Stimulated activated CD8-positive, alpha-beta memory T cell treated with anti-CD3 and anti-CD28 coated beads, Interleukin-7, amount 100 ng/mL, for 4 hours (primary cell): ENCODE measurements at places on chromosomes 6 and 20.

DNA sequence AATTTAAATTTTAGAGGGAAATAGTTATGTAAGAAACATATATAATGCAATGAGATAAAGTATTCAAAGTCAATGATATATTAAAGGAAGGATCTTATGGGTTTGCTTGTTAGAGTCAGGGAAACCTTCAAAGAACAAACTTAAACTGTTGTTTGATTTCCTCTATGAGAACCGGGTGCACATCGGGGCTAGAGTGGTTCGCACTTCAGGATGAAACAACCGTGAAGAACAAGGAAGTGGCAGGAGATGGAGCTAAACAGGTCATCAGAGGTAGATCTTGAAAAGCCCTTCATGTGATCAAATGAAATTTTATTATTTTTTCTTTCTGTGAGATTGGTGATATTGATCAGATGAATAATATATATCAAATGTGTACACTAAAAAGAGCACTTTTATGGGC is 951.9 kb upstream of the FLRT3 start:
- DNase-seq: no peak

DNA sequence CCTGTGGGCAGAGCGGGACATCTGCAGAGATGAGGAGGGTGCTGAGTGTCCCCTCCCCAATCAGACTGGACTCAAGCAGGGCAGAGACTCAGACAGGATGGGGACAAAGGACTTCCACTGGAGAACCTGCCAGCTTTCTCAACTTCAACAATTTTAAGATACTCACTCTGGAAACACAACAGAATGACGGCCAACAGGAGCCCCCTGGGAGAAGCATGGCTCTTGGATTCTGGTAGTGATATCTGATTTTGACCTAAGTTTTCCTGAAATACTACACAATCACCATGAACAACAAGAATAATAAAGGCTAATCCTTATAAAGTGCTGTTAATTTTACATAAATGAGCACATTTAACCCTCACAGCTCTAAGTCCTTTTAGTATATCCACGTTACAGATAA is 83.5 kb upstream of the PLEKHG1 start:
- no peak for DNase-seq

DNA sequence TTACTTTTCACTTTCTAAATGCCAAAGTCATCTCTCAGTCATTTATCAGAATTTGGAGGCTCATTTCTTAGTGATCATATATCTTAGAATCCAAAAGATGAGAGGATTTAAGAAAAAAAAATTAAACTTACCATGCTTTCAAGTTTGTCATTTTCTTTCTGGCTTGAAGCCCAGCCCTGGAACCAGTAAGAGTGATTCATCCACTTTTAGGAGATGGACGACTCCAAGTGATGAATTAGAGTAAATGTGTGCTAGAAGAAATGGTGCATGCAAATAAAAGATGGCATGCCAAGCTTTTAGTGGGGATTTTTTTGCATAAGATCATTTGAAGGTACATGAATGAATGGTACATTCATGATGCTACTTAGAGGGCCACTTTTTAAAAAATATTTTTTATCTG is 20.1 kb downstream of the PLCB1 start:
- DNase-seq: no peak

DNA sequence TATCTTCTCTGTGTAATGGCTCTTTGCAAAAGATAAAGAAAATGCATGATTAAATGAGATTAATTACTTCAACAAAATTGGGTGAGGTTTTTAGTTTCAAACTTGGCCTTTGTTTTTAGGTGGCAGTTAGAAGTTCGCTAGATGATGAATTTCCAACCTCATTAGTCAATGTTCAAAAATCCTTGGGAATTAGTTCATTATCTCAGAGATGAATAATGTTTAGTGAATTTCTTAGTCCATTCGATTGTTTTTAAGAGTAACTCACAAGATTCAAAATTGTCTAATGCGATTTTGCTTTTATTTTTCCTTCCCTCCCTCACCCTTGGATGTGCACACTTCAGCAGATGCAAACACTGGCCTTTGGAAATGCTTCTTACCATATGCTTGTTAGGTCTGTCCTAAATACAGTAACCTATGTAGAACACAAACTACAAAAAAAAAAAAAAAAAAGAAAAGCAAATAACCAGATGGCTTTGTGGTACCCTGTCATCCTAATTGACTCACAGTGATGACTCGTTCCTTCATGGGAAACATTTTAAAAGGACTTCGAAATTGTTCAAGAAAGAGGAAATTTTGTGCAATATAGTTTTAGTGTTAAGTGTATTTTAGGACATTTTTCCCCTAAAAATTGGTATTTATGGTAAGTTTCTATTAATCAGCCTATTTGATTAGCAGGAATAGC is 66.7 kb downstream of the FAM229B start:
- DNase-seq: no peak

DNA sequence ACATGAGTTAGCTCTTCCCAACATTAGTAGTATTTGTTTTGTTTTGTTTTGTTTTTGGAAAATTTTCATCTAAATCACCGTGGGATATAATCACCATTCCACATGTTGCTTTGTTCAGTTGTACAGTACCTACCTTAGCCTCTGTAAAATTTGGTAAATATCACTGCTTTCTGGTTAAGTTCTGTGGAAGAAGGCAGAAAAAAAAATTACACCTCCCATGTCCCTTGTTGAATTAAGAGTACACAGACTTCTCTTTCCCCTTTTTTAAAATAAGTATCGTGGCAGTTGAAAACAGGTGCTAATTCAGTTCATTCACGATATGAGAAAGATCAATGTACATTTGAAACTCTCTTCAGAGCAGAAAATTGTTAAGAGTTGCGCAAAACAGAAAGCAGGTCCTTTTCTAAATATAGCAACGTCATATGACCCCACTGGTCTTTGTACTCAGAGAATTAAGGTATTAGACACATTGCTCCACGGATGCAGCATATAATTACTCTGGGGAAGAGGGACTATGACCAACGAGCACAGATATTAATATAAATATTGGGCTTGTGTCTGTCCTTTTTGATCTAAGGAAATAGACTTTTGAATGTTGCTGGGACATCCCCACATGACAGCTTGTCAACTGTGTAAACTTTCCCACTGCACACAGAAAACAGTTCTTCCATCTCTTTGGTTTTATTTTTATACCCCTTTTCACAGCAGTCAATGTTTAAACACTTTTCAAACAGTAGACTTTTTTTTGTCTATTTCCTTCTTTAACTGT is 58.6 kb upstream of the ZNF217 start:
- no peak for DNase-seq

- DNase-seq: no peak
Observed at GRCh38 chr6:119974430-119975159, 625.0 kb upstream of the MAN1A1 start.

DNA sequence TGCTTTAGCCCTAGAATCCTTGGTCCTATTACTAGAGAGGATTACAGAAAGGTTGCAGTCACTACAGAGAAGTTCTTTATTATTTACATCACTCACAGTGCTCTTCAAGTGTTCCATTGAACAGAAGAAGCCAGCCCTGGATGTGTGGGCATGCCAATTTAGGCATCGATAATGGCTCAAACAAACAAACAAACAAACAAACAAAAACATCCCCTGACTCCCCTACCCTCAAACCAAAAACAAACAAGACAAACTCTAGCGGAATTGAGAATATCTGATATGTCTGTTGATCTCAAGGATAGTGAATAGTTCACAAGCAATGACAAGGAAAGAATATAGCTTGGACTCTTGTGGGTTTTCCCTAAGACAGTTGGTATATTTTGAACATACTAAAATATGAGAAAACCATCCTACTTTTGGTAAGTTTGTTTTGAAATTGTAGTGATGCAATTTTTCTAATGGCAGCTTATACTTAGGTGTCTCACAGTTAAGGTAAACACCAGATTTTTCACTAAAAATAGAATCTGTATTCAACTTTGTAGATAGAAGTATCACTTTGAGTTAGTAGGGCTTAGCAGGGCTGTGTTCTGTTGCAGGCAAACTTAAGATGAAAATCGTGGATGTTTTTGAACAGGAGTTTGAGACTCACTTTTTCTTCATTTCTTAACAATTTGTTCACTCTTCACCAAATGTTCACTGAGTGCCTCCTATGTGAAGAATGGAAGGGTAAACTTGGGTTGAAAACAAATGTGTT is 92.8 kb upstream of the FAM184A start:
- DNase-seq: no peak

DNA sequence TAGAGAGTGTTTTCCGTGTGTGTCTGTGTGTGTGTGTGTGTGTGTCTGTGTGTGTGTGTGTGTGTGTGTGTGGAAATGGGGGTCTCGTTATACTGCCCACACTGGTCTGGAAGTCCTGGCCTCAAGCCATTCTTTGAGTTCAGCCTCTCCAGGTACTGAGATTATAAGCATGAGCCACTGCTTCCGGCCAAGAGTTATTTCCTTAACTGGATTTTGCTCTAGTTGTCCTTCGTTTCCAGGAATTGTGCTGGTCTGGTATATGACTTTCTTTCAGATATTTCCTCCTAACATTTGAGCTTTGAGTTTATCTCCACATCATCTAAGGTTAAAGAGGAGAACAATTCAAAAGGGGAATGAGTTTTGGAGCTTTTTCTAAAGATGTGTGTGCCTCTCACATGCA is 124.8 kb downstream of the SH3BGRL2 start:
- DNase-seq: no peak

GRCh38 chr6:129642322-129642721 is 67.7 kb downstream of the ARHGAP18 start:
- DNase-seq: no peak

DNA sequence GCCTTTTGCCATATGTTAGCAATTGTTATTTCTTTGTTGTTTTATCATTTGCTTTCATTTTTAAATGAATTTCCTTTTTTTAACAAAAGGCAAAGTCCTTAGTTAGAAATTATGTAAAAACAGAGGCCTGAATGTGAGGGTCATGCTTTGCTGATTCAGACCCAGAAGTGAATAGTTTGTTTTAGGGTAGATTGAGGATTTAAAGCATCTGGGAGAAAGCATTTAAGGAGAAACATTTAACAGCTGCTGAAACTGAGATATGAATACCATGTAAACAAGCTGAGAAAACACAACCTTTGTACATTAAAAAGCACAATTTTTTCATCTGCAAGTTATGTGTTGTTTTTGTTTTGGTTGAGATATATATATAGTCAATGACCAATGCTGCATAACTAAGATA is 8.0 kb downstream of the HTR1B start:
- no peak for DNase-seq

DNA sequence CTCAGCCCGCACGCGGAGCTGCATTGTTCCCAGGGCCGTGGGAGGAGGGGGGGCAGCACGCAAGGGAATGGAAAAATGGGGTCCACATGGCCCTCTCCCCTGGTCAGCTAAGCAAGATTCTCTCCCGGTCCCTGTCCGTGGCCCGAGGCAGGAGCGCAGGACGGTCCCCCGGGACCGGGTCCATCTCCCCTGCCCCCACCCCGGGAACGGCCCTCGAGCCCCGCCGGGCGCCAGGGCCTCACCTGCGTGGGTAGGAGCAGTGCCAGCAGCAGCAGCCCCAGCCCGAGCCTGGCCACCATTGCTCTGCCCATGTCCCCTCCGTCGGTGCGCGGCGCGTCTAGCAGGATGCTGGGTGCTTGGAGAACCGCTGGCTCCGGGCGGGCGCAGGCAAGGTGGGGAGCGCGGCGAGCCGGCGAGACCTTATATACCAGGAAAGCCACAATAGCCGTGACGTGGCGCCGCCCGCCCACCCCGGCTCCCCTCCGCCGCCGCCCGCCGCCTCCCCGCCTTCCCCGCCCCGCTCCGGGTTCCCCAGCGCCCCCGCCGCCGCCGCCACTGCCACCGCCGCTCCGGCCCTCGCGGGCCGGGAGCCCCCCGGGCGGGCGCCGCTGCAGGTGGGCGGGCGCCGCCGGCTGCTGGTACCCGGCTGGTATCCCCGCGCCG is at the start of gene CD24:
Gene CD24, minus strand, starts transcription at position 394 of the 663 bp plus-strand sequence. Its CDS starts 83 bp downstream, at position 311.
- DNase-seq: peak; percentile 35

DNA sequence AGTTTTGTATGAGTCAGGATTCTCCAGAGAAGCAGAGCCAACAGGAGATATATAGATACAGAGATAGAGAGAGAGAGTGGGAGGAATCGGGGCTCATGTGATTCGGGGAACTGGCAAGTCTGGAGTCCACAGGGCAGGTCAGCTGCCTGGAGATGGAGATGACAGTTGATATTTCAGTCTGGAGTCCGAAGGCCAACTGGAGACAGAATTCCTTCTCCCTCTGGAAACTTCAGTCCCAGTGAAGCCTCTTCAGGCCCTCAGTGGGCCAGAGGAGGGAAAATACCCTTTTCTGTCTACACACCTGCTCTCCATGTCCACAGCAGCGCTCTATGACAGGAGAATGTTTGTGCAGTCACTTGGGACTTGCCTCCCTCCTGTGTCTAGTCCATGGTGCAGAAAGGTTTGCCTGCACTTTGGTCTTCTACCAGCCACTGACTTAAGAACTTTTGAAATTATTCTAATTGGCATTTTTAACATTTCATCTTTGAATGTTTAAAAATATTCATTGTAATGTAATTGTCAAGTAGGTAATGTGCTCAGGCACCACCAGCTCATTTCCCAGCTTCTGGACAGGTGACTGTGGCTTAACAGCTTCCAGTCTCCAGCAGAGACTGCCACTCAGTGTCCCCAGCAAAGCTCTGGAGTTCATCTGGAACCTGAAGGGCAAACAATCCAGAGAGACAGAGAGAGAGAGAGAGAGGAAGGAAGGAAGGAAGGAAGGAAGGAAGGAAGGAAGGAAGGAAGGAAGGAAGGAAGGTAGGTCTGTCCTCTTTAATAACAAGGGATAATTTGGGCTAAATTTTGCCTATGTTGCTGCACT is 43.8 kb upstream of the AFDN start:
- DNase-seq: no peak

DNA sequence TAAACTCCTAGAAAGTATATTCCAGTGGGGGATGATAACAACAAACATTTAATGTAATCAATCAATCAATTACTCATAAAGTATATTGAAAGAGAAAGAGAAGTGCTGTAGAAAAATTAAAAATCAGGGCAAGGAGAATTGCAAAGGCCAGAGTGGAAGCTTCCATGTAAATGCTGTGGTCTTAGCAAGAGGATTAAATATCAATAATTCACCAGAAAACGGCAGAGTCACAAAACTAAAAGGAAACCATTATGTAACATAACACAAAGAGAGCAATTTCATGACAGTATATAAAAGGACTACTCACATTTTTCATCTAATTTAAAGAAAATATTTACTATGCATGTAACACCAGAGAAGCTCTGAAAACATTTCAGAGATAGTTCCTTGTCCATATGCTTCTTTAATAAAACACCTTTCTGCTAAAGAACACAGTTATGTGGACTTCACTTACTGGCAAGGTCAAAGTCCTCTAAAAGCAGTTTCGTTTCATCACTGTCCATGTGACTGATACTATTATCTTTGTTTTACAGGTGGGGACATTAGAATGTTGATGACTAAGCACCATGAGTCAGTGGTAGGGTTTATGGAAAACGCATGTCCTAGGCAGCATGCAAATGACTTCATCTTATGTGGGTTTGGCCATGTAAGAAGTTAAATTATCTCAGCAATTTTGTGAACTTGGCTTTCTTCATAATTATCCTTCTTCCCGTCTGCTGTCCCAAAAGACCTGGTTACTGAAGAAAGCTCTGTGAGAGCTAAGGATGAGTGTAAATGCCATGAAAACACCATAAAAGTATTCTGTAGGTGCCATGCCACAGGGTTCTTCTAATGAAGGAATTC is 185.8 kb upstream of the TENT5A start:
- no peak for DNase-seq

DNA sequence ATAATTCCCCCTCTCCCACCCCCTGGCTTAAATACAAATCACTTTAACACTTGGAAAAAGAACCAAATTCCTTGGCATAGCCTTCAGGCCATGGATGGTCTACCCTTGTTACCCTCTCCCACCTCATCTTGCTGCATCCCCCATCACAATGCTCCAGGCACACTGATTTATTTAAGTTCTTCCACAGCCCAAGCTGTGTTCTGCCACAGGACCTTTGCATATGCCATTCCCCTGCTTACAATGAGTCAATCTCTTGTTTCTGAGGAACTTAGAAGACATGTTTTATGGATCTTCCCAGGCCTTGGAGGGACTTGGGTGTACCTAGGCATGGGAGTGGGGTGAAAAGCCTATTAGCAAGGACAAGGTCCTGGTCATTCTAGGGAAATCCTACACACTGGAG is 6.2 kb upstream of the MAFB start:
- no peak for DNase-seq
